Omental fat pad (tissue), 4 donors: ENCODE measurements at places on chromosomes 7 and 10.

- no peak for DNase-seq
Observed at GRCh38 chr7:87875151-87876039, 765 bp downstream of the SLC25A40 start.

GRCh38 chr7:36387435-36388231 lies 2.0 kb upstream of the ANLN start:
- DNase-seq = no peak

- no peak for DNase-seq
Observed at GRCh38 chr7:22278660-22279059, 78.3 kb downstream of the RAPGEF5 start.

GRCh38 chr7:128031901-128032604 lies 816 bp upstream of the LRRC4 start:
- no peak for DNase-seq

DNA sequence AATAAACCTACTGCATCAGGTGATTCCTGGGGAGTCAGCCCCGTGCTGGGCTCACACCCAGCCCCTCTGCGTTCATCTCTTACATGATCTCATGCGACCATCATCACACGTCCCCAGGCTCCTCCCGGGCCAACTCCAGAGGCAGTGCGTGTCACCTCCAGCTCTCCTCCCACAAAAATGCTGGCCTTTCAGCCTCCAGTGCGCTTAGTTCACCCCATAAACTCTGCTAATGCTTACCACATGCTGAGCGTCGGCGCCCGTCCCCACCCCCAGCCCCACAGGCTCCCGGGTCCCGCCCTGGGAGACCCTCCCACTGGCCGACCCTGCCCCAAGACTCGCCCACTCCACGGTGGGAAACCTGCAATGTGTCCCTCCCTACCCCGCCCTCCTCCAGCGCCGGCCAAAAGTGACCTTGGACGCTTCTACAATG lies 816 bp upstream of the SDK1 start:
- no peak for DNase-seq

DNA sequence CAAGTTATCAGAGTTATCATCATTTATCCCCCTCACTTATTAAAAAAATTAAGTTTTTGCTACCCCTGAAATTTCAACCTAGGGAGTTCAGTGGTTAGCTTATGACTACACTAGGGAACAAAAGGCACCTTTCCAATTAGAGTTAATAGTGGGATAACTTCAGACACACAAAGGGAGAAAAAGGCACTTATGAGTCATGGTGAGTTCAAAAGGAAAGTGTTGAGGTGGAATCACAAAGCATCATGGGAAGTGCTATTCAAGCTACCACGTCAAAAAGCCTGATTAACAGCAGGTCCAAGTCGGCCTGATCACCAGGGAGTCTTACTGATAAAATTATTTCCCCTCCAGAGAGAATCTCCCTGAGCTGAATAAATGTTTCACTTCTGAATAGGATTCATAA lies 165.7 kb downstream of the C7orf25 start:
- no peak for DNase-seq

- no peak for DNase-seq
Observed at GRCh38 chr7:134454277-134454676, 4.6 kb downstream of the AKR1B1 start.

GRCh38 chr7:100888988-100889750 lies at the start of gene UFSP1:
Gene UFSP1, minus strand, starts transcription at chr7:100889715. Its CDS starts 444 bp downstream, at chr7:100889271.
- no peak for DNase-seq

DNA sequence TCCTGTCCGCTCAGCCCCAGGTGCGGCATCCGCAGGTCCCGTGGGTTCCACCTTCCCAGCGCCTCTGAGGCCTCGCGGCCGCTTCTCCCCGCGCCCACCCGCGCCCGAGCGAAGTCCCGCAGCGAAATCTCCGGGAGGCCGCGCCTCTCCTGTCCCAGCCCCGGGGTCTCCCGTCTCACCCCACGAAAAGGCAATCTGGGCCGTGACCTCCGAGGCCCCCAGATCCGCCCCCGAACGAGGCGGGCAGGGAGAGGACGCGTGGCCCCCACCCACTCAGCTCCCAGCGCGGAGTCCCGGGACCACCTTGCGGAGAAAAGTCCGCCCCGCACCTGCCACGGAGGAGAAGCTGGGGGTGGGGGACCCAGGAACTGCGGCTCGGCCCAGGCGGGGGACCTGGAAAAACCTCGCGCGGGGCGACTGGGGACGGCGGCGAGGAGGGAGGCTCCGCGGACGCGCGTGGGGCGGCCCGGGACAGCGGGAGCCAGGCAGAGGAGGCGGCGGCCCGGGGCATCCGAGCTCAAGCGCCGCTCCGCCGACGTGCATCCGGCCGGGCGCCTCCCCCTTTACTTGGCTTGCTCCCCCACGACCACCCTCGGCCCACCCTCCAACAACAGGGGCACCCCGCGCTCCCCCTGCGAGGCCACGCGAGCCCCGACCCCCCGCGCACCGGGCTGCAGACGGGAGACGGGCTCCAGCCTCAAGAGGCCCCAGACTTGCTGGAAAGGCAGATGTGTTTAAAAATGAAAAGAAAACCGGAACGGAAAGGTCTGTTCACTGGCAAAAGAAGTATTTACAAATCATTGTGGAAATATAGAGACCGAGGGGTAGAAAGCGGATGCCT lies 33.0 kb upstream of the RNF32 start:
- DNase-seq = no peak
